ENCODE measurements at places on chromosomes 7 and 10. TPM values are rescaled to one million over a fixed set of nuclear protein-coding genes. Genes with fewer than 3 reads are reported as not detected.

- no peak for DNase-seq
These were observed 55.0 kb upstream of the LBX1 start for GRCh38 chr10:101284101-101284743.

DNA sequence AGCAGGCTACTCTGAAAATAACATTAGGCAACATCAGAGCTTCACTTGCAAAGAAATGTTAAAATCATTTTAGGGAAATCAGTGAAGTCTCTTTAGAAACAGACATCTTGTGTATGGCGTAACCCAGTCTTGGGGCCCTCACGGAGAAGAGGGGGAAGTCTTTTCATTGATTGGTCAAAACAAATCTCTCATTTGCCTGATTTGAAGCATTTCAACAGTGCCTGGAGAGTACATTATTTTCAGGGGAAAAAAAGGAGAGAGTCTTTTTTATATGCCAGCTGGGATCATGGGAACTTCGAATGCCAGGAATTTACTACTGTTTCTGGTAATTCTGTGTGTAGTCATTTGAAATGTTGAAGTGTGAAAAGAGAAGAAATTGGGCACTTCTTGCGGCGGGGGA lies 471.4 kb downstream of the PLXDC2 start:
- no peak for DNase-seq

Gene JAKMIP3
- 0.52 TPM for total RNA-seq

DNA sequence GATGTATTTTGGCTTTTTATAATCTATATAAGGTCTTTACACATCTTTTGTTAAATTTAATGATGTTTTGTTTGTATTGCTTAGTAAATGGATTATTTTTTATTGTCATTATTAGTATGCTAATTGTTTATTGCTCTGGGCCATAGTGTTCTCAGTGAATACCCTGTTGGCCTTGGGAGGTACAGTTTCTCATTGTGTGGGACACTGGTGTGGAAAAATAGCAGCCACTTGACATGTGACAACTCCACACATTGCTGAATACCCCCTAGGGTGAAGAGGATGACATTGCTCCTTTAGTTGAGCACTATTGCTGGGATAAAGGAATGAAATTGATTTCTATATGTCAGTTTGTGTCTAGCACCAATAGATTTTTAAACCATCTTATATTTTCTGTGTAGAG lies 130.9 kb downstream of the CCNY start:
- no peak for DNase-seq

GRCh38 chr10:3057946-3058345 lies 9.4 kb upstream of the PFKP start:
- DNase-seq, result no peak

DNA sequence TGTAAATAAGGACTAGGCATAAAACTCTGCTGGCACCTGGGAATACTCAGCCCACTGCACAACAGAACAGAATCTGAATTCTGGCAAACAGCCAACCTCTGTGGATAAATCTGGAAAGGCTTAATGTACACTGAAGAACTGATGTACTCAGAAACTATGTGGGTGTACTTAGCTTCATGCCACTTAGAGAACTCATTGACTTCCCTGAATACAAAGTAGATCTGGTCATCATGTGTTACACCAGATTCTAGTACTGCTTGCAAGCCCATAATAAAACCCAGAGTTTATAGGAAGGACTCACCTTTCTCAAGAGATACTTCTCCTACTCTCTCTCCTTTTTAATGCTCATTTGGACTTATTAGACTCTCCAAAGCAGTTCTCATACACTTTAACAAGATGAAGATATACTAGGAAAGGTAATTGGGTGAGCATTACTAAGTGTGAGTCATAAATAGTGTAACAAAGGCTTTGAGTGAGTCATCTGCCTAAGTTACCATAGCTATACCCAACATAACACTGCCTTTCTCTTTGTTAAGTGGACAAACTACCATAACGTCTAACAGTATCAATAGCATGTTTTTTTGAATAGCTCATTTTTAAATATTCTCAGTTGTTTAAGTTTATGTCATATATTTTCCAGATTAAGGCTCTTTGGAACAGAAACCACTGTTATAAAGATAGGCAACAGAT lies 309.1 kb downstream of the MDFIC start:
- DNase-seq, result no peak

DNA sequence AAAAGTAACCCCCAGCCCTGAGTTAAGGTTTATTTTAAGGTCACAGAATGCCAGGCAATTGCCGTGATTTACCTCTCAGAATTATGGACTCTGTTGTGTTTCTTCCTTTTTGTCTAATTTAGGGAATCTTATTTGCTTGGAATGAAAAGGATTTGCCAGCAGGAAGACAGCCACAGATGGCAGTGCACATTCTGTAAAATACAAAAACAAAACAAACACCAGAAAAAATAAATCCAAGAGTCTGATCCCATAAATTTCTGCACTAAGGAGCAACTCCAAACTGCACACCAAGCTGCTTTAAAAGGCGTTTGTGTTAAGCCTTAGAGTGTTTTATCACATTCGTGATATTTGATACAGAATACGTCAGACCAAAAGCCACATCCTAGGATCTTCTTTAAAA lies 199.0 kb upstream of the C7orf33 start:
- no peak for DNase-seq

DNA sequence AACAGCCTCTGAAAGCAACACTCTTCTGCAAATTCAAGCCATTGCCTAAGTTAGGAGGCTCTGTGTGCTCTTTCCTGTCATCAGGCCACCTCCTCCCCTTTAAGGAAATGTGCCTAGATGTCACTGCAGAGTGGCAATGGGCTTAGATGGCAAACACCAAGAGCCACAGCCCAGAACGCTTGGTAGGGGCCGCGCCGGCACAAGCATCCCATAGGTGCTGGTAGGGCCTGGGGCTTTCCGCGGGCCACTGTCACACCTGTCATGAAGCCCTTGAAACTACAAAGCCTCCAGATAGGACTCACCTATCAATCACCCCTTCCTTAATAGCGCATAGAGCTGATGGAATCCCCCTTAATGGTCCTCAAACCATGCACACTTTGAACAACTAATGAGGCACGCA lies 299.9 kb downstream of the GRID1 start:
- no peak for DNase-seq

Measured in psoas muscle (tissue), 8 donors.